ENCODE measurements at places on chromosomes 7 and 10.

DNA sequence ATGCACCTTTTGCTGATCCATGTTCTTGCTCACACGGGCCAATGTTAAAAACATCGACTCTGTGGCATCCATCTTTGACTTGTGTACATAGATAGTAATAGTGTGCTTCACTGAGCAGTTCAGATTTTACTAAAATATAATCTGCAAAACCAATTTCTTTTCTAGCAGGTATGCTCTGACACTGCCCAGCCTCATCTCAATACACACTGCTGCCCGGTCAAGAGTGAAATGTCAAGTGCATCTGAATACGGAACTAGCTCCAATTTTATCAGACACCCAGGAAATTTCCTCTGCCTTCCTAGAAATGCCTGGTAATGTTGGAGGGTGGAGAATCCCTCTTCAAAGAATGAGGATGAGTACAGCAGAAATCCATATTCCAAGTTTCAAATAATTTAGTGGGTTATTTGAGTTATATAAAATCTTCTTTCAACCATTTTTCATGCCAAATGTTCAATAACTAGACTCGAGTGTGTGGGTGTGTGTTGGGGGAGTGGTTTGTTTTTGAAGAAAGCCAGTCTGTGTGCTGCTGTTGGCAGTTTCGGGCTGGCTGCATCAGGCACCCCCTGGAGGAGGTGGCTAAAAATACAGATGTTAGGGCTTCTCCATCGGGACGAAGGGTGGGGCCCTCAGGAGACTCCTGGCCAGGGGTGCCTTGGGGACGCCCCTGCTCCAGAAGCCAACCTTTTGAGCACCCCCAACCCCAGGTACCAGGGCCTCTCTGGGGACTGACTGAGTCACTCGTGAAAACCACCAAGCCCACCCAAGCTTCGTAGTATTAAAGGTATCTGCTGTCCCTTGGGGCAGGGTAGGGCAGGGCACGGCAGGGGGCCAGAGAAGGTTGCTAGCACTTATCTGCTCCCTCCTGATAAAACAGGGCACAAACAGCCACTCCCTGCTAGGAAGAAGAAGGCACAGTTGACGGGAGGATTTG is 15.4 kb downstream of the CTBP2 start:
- no peak for DNase-seq

DNA sequence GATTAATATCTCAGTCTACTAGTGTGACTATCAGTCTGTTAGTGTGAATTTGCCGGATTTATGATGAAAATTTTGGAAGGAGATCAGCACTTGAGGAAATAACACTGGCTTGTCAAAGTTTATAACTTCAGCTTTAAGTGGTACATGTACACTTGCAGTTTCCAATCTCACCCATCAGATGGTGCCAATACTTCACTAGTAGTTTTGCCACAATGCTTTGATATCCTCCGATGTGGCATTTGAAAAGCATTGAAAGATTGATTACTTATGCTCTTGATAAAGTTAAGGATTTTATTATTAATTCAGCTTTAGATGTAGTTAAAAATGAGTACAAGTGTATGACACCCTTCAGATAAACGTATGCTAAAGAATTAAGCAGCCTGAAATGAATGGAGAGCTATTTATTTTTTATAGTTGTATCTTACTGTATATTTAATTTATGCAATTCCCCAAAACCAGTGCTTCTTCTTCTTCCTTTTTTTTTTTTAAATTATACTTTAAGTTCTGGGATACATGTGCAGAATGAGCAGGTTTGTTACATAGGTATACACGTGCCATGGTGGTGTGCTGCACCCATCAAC is 98.2 kb downstream of the ANLN start:
- DNase-seq: peak; percentile 70

DNA sequence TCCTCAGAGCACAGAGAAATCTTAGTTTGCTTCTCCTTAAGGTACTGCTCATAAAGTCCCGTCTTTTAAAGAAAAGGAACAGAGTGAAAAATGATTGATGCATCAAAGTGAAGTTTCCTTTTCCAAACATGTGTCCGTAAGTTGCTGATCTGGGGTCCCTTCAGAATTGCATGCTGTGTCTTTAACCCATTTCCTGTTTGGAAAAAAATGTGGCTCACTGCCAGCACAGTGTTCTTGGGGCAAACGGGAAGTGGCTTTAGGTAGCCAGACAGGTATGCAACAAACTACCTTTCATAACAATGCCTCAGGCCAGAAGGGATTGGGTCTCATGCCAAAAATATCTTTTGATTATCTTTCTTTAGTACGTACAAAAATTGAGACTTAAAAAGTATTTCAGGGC is 50.9 kb downstream of the TFAM start:
- no peak for DNase-seq

DNA sequence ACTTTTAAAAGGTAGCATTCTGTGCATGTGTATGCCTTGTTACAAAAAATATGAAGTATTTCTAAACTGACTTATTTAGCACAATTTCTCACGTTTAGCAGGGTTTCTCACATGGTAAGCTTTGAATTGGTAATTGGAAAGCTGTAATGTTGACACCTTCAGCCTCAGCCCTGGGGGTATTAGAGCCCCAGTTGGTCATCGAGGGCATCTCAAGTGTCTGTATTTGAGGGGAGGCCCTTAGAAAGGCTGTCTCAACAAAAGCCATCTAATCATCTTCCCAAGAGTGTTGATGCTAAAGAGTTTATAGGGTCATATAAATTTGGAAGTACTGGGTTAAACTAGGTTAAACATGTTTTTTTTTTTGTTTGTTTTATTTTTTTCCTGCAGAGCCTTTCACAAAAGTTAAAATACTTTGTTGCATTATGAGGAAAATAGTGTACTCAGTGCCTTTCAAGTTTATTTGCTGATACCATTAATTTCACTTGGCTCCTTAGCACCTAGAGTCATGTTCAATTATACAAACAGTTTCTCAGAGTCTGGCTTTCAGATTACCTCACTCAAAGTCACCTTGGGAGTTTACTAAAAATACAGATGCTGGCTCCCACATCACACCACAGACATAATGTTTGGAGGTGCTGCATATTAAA is 134.0 kb downstream of the CD36 start:
- no peak for DNase-seq

- DNase-seq: no peak
Measured at GRCh38 chr10:85597006-85597405, 769.6 kb downstream of the GRID1 start.

- DNase-seq: no peak
Measured at GRCh38 chr10:124446830-124447750, 2.7 kb downstream of the NKX1-2 start.

- no peak for DNase-seq
Measured at GRCh38 chr10:118903691-118904090, 125.8 kb upstream of the NANOS1 start.

DNA sequence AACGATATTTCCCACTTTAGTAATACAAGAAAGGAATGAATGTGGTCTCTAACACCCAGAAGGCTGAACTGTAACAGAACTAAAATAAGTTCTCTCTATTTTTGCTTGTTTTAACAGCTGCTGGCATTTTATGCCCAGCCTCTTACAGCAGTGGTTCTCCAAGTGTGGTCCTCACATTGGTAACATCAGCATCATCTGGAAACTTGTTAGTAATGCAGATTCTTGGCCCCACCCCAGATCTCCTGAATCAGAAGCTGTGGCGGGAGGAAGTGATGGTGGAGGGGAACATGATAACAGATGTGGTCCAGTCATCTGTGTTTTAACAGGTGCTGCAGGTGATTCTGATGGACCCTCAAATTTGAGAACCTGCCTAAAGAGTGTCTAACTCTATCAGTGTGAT is 170.1 kb downstream of the TMEM26 start:
- no peak for DNase-seq

GRCh38 chr10:119378737-119379067 is 163.8 kb downstream of the RGS10 start:
- no peak for DNase-seq

GRCh38 chr7:106071999-106072714 is 40.0 kb downstream of the SYPL1 start:
- DNase-seq: no peak

DNA sequence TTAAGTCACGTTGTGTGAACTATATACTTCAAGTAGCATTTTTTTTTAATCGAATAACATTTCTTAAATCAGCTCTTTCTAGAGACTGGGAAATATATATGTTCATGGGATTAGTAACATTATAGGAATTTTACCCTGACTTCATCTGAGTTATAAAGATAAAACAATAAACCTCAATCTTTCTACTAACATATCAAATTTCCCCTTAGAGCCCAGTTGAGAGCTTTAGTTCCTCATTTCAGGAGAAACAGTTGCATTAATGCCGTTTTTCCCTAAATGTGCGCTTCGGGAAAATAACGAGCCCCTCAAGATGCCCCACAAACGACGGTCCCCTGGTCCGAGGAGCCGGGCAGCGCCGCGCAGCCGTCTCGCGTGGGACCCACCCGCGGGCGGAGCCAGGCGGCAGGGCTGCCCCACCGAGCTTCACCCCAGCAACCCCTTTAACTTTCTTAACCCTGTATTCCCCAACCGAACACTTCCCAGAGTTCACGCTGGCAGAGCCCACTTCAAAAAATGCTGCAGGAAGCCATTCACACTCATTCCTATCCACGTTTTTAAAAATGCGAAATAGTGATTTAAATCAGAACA is 152.5 kb upstream of the YAE1 start:
- DNase-seq: peak; percentile 3

GRCh38 chr7:69109246-69109645 is 489.0 kb upstream of the AUTS2 start:
- DNase-seq: no peak

GRCh38 chr10:98852686-98853085 is 383.0 kb downstream of the HPSE2 start:
- no peak for DNase-seq

- no peak for DNase-seq
Measured at GRCh38 chr10:79561257-79561656, 1.1 kb upstream of the SFTPA2 start.
